ENCODE measurements at places on chromosomes 12 and 14.

DNA sequence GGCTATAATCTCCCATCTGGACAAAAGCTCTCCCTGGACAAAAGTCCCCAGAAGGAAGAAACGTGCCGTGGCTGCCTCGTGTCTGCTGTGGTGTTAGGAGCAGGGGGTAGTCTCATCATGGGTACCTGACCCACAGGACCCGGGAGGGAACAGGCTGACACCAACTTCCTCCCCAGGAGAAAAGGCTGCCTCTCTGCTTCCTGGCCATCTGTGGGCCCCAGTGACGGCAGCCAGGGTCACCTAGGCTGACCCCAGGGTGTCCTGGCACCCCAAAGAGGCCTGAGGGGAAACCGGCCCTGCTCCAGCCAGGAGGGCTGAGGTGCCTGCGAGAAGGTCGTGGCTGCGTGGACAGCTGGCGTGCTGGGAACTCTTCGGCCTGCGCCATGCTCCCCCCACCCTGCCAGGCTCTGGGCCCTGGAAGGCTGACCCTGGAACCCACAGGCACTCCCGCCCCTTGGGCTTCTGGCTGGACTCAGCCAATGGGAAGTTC lies 133.9 kb downstream of the RFLNA start:
- no peak for DNase-seq

- DNase-seq: no peak
Observed at GRCh38 chr14:58073516-58073915, 78.5 kb downstream of the ARMH4 start.

DNA sequence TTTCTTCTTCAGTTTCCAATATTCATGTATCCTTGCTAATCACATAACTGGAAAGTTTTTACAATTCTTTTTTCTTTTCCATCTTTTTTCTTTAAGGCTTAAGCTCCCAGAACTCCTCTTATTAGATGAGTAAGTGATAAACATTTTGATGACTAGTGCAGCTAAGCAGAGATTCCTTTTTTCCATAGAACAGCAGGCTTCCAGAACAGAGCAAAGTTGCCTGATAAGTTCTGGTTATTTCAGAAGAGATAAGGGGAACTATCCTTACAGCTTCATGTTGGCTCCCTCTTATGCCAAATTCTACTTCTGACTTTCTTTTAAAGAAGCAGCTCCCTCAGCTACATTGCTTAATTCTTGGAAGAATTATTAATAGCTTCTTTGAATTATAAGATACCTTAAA lies 194.7 kb upstream of the FAR2 start:
- DNase-seq: no peak

DNA sequence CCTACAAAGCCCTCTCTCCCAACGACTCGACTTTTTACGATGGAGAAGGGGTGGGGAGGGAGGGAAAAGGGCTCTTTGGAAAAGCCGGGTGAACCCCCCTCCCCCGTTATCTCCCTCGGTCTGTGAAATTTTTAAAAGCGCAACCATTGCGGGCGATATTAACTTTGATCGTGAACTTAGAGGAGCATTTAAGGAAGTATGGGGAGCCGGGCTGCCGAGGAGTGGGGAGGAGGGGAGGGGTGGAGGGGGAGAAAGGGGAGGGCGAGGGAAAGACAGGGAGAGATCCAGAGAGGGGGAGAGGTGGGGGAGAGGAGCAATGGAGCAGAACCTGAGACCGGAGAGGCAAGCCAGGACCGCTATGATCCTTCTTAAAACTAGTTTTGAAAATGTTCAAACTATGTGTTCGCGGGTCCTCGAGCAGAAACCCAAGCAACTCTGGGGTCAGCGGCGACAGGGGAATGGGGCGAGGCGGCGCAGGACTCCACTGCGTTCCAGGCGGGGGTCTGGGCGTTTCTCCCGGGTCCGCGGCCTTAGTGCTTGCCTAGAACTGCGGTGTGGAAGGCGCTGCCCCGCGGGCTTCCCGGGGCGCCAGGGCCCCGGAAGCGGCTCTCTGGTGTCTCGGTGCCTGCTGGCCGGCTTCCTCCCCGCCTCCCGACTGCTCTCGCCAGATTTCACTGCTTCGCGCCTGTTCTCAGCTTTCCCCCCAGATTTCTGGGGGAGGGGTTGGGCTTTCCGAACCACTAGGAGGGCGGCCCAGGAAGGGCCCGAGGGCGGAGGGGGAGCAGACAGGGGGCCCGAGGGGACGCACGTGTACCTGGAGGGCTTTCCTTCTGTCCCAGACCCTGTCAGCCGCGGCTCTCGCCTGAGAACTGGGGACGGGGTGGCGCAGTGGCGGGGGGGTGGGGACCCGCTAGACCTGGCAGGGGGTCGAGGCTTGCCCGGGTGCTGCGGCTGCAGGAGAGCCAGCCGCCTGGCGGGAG lies at the start of gene HOTAIR:
TSS of gene HOTAIR (minus strand) at position 871 of the 980 bp plus-strand sequence.
- no peak for DNase-seq

GRCh38 chr12:19066475-19067001 lies 63.0 kb upstream of the PLEKHA5 start:
- no peak for DNase-seq

DNA sequence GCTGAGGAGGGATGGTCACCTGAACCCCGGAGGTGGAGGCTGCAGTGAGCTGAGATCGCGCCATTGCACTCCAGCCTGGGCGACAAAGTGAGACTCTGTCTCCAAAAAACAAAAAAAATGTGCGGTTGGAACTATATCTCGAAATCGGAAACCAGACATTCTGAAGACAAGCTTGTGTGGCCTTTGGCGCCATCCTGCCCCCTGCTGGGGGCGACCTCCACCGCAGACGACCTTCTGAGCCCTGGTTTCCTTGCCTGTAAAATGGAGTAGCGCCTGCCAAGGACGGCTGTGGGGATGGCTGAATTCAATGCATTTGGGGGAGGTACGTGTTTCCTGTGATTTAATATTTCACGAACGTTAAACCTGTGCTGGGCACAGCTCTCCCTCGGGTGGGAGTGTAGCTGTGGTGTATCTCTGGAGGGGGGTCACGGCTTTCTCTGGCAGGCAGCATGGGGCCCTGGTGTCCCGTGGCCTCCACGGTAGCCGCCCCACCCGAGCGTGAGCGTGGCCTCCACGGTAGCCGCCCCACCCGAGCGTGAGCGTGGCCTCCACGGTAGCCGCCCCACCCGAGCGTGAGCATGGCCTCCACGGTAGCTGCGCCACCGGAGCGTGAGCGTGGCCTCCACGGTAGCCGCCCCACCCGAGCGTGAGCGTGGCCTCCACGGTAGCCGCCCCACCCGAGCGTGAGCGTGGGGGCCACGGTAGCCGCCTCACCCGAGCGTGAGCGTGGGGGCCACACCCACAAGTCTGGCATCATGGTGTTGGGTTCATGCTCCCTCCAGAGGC lies 55.3 kb downstream of the LRCOL1 start:
- DNase-seq: peak; percentile 90

DNA sequence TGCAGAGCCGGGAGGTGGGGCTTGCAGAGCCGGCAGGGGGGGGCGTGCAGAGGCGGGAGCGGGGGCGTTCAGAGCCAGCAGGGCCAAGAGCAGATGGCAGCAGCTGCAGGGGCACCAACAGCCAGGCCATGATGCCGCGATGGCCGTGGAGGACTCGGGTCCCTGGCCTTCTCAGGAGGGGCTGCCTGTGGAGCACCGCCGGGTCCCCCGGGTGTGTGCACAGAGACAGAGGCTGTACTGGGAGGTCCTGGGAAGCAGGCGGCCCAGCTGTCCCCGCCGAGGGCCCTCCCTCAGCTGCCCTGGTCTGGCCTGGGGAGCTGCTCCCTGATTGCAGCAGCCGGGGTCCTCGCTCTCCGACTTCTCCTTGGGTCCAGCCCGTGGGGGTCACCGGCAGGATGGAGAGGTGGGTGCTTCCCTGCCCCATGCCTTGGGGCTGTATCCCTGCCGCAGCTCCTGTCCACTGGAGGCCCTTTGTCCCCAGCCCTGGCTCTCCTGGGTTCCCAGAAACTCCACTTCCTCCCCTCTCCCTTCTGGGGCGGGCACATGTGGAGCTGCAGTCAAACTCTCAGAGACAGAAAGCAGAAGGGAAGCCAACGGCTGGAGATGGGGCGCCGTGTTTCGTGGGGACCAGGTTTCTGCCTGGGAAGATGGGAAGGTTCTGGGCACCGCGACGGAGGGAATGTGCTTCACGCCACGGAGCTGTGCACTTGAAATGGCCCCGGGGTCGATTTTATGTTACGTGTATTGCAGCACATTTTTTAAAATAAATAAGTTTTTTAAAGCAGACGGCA lies 75.8 kb upstream of the GALNT9 start:
- no peak for DNase-seq

GRCh38 chr14:74697543-74697942 lies 15.3 kb downstream of the AREL1 start:
- no peak for DNase-seq

DNA sequence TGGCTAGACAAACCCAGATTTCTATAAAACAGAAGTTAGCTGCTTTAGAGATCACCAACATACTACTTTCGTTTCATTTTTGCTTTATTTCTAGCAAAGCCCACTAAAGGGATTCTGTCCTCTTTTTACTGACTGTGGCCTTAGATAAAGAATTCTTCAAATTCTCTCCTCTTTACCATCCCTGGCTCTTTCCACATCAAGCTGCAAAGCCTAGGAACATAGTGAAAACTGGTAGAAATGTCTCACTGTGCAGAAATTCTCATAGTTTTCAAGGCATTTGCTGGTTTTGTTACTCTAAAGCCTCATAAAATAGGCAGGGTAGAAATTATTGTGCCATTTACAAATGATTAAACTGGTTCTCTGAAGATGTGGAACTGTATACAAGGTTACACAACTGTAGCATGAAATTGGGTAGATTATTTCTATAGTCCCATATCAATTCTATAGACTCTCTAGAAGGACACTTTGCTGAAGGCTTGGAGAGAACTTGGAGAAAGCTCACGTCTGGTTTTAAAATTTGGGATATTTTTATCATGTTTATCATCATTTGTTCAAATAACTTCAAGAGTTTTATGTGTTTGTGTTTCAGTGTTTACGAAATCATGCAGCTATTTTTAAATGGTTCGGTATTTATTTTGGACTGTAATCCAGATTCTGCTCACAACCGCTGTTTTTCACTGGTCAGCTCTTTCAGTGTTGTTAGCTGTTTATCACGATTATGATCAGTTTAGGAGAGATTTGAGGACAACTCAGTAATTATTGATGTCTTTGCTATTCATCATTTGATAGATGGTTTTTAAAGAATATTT lies 36.7 kb upstream of the CSRP2 start:
- DNase-seq: no peak

DNA sequence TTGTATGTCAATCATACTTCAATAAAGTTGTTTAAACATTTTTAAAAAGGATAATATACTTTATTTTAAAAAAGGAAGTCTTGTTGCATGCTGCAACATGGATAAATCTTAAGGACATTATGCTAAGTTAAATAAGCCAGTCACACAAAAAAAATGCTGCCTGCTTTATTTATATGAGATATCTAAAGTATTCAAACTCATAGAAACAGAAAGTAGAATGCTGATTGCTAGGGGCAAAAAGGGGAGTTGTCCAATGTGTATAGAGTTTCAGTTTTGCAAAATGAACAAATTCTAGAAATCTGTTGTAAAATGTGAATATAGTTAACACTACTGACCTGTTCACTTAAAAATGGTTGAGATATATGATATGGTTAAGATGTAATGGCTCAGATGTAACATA lies 8.7 kb downstream of the KLRC4 start:
- no peak for DNase-seq

GRCh38 chr12:125645724-125646123 lies 580.5 kb downstream of the AACS start:
- DNase-seq: no peak

- peak; percentile 37 for DNase-seq
Observed at GRCh38 chr14:105525326-105525725, 1.1 kb upstream of the TMEM121 start.

- no peak for DNase-seq
Observed at GRCh38 chr12:121050725-121051124, 11.7 kb upstream of the OASL start.

DNA sequence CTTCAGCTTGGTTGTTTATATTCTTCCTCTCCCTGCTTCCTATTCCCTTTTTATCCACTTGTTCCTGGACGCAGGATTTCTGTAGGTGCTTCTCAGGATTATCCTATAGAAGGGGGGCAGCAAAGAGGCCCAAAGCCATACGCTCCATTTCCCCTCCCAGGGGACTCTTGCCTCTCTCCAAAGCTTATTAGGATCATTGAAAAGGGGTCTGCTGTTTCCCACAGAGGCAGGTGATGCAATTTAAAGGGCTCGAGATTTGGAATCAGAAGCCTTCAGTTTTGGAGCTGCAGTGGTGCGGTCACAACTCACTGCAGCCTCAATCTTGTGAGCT lies 31.5 kb upstream of the SYNDIG1L start:
- no peak for DNase-seq

GRCh38 chr14:90518941-90519256 lies 122.1 kb downstream of the CALM1 start:
- no peak for DNase-seq

- DNase-seq: no peak
Observed at GRCh38 chr14:98182393-98183055, 1089.5 kb downstream of the BCL11B start.

Measured in 8988T (cell line).